ENCODE measurements at places on chromosomes 5 and 9.

DNA sequence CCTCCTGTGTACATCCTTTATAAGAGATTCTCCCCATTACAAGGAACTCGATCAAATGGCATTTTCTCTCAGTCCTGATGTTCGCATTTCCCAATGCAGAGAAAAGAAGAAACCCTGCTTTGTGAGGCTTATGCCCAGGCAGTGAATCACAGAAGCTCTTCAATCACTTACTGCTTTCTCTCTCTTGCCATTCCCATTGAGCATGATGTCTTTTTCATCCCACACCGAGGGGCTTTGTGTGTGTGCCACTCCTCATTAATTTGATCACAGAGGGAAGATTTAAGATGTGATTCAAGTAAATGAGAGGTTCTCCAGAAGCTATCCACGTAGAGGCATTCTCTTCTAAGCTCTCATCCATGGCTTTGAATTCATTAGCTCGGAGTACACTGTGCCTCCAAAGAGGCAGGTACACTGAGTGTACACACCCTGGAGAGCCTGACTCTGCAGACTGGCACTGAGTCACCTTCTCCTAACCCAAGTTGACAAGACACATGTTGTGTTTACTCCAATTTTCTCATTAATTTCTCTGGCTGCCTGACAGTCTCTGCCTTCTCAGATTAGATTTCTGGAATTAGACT is 45.4 kb downstream of the MFAP3 start:
- no peak for DNase-seq

DNA sequence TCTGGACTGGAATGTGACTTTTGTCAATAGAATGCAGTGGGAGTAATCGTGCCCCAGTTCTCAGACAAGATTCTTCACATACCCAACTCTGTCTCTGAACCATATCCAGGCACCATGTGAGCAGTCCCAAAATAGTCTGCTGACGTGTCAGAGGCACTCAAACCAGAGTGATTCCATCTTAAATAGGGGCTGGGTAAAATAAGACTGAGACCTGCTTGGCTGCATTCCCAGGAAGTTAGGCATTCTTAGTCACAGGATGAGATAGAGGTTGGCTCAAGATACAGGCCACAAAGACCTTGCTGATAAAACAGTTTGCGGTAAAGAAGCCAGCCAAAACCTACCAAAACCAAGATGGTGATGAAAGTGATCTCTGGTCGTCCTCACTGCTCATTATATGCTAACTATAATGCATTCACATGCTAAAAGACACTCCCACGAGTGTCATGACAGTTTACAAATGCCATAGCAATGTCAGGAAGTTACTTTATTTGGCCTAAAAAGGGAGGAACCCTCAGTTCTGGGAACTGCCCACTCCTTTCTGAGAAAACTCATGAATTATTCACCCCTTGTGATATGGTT is 16.9 kb upstream of the PLCXD3 start:
- no peak for DNase-seq

DNA sequence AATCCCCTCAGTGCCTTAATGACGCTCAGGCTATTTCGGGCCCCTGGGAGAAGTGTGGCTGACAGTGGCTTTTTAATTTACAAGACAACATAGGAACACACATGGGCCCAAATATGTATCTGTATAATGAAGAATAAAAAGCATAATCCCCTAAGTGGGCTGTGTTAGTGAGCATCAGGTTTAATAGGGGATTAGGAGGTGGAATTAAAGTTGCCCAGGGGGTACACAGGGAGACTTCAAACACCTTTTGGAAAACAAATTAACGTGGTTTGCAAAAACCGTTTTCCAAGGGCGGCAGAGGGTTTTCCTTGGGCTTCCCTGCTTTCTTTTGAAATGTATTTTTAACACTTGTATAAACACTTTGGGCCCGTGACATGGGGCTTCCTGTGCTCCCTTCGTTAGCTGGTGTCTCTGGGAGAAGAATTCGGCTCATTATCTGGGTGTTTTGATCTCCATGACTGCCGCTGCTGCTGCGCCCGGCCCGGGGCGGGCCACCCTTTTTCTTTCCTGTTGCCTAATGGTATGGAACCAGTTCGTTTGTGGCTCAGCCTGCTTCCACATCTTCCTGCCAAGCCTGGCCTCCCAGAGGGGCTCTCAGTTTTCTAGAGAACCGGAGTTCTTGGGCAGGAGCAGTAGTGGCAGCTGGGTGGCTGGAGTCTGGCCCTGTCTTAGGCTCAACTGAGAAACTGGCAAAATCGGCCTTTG is 173.0 kb downstream of the MACROH2A1 start:
- DNase-seq: no peak

DNA sequence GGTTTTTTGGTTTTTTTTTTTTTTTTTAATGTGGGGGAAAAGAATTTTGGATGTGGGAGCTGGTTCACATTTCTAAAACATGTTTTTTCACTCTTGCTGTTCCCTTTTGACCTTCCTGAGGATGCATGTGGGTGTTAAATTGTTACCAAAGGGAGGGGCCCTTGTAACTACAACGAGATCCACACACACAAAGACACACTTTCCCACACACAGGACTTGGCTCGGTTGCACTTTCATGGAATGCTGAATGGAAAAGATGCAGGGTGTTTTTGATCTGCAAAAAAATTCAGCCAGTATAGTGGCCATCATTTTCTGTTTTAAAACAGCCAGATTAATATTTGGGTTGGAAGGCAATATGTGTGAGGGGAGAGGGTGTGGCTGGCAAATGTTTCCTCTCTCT is 576.9 kb downstream of the EBF1 start:
- no peak for DNase-seq

DNA sequence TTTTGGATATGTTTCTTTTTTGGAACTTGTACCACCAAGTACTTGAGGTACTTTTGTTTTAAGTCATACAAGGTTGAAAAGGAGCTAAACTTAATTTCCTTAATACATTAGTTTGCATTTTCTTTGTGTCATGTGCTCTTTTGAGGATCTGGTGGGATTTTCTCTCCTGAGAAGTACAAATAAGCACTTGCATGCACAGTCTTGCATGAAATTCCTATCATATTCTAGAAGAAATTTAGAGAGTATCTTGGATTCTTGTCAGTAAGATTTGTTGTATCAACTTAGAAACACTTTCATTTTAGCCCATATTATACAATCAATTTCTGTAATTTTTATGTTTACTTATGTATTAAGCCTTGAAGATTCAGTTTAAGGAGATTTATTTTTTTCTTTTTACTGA is 64.9 kb downstream of the CCNH start:
- DNase-seq: no peak

- DNase-seq: no peak
Measured at GRCh38 chr5:154243736-154244135, 53.2 kb downstream of the GALNT10 start.

DNA sequence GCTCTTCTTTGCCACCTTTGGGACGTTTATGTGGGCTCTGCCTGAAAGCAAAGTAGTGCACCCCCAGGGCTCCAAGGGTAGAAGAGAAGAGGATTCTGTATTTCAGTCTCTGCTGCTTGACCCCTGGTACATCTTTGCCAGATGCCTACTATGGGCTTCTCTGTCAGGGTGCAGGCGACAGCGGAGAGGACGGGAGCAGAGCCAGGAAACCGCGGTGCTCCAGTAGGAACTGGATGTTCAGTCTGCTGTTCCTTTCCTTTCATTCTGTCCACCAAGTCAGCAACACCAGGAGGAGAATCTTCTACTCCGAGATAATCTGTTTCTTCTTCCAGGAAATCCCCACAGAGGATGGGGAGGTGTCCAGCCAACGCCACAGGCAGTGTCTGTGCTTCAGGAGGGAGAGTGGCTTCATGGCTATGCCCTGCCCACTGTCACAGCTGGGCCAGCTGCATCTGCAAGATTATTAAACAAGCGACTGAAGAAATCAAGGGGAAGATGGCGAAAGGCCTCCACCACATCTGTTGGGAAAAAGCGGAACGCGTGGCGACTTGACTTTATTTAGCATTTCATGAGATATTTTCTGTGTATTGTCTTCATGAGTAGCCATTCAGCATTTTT is 398.3 kb downstream of the IRX1 start:
- no peak for DNase-seq

DNA sequence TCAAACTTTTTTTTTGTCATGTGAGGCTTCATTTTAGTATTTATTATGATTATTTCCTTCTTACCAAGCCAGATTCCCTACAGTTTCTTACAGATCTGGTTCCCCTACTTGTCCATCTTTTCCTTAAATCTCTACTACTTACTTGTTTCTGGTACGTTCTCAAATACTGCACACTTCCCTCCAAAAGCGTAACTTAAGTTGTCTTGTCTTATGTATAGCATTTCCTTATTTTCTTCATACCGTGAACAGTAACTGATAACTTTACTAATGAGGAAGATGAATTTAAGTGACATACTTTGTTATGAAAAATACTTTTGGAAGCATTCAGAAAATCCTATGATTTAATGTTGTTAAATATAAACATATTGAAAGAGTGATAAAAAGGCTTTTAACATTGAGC is 67.3 kb downstream of the PARP8 start:
- no peak for DNase-seq

- DNase-seq: no peak
Measured at GRCh38 chr9:93612796-93613154, 36.4 kb downstream of the PHF2 start.

- no peak for DNase-seq
Measured at GRCh38 chr5:133705331-133705730, 93.0 kb upstream of the FSTL4 start.

DNA sequence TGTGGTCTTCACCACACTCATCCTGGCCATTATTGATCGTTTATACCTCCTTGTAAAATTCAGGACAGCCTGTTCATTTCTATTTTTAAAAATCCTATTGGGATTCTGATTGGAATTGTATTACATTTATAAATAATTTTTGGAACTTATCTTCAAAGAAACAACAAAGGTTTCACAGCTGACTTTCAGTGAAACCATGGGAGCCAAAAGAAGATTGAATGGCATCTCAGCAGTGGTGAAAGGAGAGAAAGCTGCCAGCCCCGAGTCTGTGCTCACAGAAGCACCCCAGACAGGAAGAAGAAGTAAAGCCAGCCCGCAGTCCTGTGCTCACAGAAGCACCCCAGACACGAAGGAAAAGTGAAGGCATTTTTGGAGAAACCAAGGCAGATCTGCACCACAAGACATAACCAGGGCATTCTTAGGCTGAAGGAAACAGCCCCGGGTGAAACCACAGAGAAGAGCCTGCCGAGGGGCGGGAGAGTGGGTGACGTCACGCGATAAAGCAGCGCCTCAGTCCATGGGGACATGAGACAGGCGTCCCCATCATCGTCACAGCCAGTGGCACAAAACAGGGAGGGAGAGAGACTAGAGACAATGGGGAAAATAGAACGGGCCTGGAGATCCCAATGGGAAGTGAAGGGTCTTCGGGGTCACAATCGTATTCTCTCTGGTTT is 42.5 kb upstream of the SLC9A3 start:
- DNase-seq: no peak

- no peak for DNase-seq
Measured at GRCh38 chr9:117546894-117547678, 132.2 kb upstream of the ASTN2 start.

- no peak for DNase-seq
Measured at GRCh38 chr5:85388770-85389169, 1004.1 kb upstream of the EDIL3 start.

GRCh38 chr9:107277801-107278200 is 5.3 kb upstream of the RAD23B start:
- DNase-seq: no peak

GRCh38 chr9:18866121-18866831 is 166.7 kb downstream of the SAXO1 start:
- no peak for DNase-seq

DNA sequence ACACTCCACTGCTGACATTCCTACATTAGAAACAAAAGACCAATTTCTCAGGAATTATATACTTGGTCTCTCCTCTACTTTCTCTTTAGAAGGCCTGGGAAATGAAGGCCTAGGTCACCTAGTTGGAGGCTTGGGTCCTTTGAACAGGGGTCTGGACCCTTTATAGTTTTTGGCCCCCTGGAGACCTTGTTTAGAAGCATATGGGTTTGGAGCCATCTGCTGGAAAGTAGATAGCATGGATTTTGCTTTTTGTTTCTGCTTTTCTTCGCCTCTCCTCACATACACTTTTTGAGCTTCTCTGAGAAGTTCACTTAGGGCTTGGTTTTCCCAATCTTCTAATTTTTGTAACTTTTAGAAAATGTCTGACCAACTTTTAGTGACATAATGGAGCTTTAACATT is 67.1 kb upstream of the CDK20 start:
- no peak for DNase-seq

DNA sequence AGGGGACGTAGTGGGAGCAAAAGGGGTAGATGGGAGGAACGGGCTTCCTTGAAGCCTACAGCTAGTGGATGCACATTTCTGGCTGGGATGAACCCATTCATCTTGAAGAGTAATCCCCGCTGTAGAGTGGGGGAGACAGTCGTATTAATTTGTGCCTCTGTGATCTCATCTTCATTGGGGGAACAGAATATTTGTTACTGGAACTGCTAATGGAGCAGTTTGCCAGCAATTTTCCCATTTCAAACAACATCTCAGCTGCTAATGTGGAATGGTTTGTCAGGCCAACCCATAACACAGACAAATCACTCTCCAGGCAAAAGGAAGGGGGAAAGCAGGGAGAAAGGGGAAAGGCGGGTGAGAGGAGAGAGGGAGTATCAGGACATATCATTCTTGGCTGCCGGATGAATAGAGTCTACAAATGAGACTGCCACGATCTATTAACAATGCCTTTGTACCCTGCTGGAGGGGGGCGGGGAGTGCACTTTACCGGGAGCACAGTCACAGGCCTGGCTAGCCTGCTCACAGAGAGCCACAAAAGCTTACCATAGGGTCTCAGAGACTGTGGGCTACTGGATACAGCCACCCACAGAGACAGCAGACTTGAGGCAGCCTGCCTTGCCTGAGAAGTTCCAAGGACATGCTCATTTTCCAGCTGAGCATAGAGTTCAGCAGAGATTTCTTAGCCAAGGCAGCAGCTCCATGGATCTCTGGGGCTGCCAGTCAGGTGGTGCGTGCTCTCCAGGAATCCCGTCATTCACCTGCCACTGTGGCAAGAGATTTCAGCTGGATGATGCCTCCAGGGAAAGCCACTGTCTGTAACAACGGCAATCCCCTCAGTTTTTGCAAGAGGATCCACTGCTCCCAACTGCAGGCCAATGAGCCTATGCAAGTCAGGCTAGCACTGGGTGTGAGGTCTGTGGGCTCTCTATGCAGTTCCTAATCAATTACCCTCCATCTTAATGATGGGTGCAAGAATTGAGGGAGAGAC is 217.7 kb upstream of the PANK3 start:
- DNase-seq: no peak

DNA sequence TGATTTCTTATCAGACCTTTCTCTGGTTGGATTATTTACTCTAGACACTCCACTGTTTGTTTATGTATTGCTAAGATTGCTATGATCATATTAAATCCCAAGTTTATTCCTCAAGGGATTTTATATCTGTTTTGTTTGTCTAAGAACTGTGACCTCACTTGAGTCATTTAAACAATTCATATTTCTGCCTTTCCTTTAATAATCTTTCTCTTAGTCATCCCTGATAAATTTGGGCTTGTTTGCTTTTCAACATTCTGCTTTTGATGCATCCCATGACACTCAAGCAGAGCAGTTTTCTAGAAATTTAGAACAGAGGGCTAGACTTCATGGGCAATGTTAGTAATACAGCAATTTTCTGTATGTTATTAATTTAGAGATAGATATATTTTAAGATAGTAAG is 231.6 kb upstream of the TNC start:
- DNase-seq: no peak

GRCh38 chr5:36919650-36920049 is 43.1 kb downstream of the NIPBL start:
- no peak for DNase-seq

Measured in stimulated activated CD4-positive, alpha-beta T cell treated with anti-CD3 and anti-CD28 coated beads, Interleukin-1b, Interleukin-23, amount 100 ng/mL, for 1 hour (primary cell).